ENCODE measurements at places on chromosomes 3 and 15.
A peak's percentile ranks its signal among the peaks of the same experiment; 100 is the strongest.

- no peak for DNase-seq
Measured at GRCh38 chr3:12655701-12656100, 8.2 kb downstream of the RAF1 start.

DNA sequence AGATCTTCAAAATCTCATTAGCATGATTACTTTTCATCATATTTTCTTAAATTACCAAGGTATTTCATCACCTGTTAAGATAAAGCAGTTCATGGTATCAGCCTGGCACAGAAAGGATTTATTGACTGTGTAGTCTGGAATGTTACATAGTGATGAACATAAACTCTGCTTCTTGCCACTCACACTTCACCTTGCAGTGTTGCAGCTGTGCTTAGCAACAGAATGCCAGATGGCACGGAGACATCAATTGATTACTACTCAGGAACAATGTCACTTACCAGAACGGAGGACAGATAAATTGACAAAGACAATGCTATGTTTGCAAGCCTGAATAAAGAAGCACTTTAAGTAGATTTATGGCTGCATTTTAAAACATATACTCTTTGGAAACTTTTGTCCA, 15.0 kb upstream of the BCHE start:
- no peak for DNase-seq

- no peak for DNase-seq
Measured at GRCh38 chr3:27717200-27717852, 4.8 kb downstream of the EOMES start.

DNA sequence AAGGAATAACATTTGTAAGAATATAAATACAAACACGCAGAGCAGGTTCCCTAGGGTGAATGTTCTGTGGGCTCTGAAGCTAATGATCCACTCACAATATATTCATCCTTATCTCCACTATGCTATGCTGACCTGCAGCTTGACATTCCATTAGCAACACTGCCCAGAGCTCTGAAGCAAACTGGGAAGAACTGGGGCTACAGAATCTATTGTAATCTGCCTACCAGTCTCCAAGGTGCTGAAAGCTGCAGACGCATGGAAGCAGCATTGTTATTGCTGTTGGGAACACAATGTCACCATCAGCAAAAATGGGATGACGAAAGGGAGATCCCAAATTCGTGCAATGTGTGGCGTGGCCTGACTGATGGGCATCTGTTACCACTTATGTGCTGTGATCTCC, 316.7 kb upstream of the RORA start:
- no peak for DNase-seq

- DNase-seq, result no peak
Measured at GRCh38 chr15:65468229-65468909, 45.6 kb upstream of the IGDCC4 start.

DNA sequence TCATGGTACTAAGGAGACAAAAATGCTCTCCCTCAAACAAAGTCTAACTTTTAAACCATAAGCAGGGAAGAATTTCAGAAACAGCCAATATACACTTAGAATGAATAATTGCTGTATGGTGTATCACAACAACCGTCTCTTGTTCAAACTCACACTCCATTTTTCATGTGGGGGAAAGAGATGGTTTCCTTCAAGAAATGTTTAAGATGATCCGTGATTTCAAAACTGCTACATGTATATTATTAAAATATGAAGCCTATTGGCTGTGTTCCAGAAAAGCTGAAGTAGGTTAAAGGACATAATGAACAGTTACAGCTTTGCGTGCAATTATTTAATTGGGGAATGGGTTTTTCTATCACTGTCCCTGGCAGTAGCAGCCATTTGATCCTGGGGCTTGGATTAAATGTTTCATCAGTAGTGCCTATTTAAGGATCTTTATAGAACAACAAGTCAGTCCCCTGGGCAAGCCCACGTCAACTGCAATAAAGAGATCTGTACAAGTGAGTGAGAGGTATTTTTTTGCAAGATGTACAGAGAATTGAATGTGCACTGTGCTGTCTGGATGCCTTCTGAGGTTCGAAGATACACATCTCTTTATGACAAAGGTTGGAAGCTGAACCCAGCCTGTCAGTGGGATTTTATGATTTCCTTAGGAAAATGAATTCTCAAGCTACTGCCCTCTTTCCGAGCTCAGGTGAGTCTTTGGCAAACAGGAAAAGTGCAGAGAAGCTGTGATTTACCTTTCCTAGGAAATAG, 337.2 kb upstream of the RARB start:
- no peak for DNase-seq

GRCh38 chr3:126356373-126357264, 589 bp downstream of the KLF15 start:
- peak; percentile 78 for DNase-seq

- DNase-seq, result no peak
Measured at GRCh38 chr3:79268422-79268821, 499.4 kb downstream of the ROBO1 start.

- no peak for DNase-seq
Measured at GRCh38 chr3:169389925-169390253, 273.6 kb downstream of the MECOM start.

DNA sequence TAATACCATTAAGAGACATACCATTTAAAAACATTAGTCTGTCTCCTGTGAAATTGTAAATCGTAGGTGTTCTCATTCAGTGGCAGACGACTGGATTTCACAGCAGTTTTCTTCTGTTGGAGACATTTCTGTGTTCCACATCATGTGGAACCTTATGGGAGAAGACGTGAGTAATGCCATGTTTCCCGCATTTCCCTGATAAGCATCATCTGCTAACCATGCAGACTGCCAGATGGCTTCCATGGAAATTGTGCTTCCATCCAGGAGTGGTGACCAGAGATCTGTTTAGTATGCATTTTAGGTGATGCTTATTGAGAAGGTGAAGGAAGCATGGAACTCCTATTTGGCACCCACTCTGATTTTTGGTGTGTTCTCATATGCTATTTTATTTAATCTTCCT, 28.4 kb upstream of the ST3GAL6 start:
- DNase-seq, result no peak

- no peak for DNase-seq
Measured at GRCh38 chr3:105014631-105015030, 352.1 kb upstream of the ALCAM start.

- no peak for DNase-seq
Measured at GRCh38 chr3:193712938-193713337, 119.9 kb downstream of the OPA1 start.

DNA sequence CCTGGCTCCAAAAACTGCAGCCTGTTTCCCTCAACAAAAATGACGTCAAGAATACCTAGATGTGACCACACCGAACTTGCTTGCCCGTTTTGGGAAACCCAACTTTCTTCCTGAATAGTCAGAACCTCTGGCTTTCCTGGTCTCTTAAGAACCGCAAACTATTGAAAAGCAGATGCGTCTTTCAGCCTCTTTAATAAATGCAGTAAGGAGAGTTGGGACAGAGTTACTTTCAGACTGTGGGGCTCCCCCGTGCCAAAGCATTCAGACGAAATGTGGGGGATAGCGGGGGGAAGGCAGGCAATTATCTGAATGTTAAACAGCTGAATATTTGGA, 1.2 kb upstream of the PROK2 start:
- no peak for DNase-seq

- no peak for DNase-seq
Measured at GRCh38 chr15:81085213-81085612, 48.9 kb upstream of the CFAP161 start.

DNA sequence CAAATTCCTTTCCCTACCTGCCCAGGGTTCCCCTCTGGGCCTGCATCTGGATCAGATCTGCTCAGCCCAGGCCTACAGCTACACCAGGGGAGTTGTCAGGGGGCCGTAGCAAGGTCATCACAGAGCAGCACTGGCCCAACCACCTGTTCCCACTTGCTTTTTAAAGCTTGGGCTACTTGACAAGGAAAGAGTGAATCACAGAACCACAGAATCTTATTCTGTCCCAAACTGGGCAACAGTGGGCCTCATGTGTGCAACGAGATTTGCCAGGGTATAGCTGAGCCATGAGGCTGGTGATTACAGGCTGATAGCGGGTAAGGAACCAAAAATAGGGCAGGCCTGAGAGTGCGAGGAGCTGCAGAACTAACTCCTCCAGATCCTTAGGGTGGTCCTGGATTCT, 66.7 kb downstream of the MYLK start:
- DNase-seq, result no peak

- DNase-seq, result no peak
Measured at GRCh38 chr15:88804257-88804656, 1.0 kb downstream of the ACAN start.

- no peak for DNase-seq
Measured at GRCh38 chr3:160754371-160754854, 1.6 kb upstream of the PPM1L start.

- no peak for DNase-seq
Measured at GRCh38 chr3:191398607-191399006, 62.4 kb upstream of the PYDC2 start.

DNA sequence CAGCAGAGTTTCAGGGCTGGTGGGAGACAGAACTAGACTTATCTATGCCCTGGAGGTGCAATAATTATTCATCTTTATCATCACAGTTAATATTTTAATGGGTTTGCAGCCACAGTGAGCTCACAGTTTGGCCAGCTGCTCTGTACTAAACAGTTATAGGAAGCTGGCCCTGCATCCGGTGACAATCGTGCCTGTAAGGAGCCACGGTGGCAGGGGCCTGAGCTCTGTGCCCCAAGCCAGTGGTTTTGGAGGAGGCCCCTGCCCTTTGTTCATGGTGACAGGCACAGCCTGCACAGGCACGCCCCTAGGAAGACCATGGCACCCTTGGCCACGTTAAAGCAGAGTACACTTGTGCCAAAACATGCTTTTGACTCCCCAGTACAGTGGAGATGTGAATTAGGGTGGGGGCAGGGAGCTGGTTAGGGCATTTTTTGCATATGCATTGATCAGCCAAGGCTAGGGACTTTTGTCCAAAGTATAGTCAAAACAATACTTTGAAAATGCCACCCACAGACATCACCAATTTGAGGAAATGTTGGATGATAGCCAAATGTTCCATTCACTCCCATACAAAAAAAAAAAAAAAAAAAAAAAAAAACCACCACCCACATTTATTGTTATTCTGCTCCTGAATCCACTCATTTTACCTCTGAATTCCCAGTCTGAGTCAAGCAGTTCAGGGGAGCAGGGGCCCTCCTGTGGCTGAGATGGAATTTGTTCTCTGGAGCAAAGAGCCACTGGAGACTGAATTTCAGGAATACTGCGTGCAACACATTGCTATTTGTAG, 3.4 kb upstream of the RFTN1 start:
- peak; percentile 55 for DNase-seq

Measured in left lobe of liver (tissue), 2 donors.